ENCODE measurements at places on chromosomes 12 and 14. TPM values are rescaled to one million over a fixed set of nuclear protein-coding genes. Genes with fewer than 3 reads are reported as not detected.

VASH1 gene
- total RNA-seq, result 3.6 TPM

DNA sequence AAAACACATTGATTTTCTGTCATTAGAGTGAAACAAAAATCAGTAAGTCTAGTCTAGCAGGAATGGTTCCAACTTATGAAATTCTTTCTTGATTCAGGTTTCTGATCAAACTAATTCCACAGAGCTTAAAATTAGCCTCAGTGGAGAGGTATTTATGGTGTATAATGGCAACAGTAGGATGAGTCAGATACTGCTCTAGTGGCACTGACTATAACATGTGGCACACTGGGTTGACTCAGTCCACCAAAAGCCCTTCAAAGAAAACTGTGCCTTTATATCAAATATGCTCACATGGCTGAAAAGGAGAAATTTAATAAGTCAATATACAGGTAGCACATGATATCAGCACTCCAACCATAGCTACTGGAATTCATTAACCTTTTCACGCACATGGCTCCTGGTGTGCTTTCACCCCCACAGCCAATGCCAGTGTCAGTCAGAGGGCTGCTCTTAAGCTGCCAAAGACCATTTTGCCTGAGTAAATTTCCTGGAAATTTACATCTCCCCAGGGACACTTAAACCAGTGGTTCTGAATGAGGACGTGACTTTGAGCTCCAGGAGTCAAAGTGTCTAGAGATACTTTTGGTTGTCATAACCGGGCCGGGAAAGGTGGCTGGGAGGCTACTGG, 21.7 kb upstream of the CATSPERB start:
- no peak for DNase-seq

GRCh38 chr14:74697543-74697942, 15.3 kb downstream of the AREL1 start:
- no peak for DNase-seq

- no peak for DNase-seq
Measured at GRCh38 chr14:75426332-75427125, 1.3 kb upstream of the JDP2 start.

Measured in colonic mucosa (tissue), 4 donors.